Jurkat, Clone E6-1 (cell line): ENCODE measurements at places on chromosomes 12 and 14.

- no peak for DNase-seq
These were observed 362.1 kb downstream of the RAD51B start for GRCh38 chr14:68181519-68182326.

DNA sequence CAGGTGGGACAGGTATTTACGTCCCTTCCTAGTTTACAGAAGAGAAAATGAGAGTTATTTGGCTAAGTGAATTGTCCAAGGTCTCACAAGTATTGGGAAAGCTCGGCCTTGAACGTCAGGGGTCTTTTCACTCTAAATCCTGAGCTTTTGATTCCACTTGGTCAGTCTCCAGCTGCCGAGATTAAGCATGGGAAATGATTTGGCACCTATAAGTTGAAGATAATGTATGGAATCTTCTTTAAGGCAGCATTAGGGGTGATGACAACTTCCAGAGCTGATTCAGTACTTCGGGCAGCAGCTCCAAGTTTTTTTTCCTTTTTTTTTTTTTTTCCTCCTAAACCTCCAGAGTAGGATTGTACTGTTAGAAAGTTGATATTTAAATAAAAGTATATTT, 722 bp downstream of the FAM234B start:
- DNase-seq = no peak

- peak; percentile 92 for DNase-seq
These were observed 35.0 kb downstream of the CORO1C start for GRCh38 chr12:108696111-108696995.

DNA sequence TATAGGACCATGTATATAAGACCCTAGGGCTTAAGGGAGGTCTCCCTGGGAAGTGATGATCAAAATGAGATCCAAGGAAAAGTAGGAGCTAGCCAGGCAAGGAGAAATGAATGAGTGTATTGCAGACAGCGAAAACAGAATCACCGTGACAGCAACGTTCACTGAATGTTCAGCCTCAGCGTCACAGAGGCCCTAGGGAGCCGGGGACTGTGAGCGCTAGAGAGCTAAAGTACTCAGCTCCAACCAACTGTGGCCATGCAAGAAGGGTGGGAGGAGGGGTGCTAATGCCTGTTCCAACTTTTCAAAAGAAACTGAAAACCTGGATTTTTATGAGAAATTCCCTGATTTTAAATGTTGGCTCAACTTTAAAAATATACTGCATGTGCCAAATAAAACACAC, 105.5 kb upstream of the CCND2 start:
- DNase-seq = no peak

GRCh38 chr12:38332814-38333213, 16.2 kb downstream of the ALG10B start:
- no peak for DNase-seq

DNA sequence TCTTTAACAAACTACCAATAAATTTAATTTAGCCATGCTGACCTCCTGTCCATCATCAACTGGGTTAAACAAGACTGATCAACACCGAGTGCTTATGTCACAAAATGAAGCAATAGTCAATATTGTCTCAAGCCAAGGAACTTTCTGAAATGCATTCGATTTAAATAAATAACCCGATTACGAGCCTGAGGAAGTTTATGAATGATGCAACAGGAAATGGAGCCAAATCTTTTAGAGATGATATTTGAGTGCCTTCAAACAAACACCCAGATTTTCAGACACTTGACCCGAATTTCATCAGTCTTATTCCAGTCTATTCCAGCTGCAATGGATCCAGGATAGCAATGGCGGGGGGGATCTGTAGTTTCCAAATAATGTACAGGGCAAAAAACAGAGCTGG, 27.9 kb downstream of the FAR2 start:
- no peak for DNase-seq
